Astrocyte of the cerebellum (primary cell): ENCODE measurements at places on chromosomes 7 and 10.

DNA sequence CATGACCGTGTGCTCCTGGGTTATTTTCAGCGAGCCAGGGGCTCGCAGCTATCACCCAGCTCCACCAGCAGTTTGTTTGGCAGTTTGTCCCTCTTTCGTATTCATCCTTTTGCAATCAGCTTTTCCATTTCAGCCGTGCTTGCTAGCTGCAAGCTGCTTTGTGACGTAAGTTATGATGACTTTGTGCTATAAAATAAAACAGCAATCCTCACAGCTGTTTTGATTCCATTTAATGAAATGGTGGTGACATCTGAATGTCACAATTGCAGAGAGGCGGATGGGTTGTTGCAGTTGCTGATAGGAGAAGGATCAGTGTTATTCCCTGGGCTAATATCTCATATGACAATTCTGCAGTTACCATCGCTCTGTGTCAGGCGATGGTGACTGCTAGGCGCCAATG is 251.7 kb downstream of the SNX10 start:
- DNase-seq, result no peak

DNA sequence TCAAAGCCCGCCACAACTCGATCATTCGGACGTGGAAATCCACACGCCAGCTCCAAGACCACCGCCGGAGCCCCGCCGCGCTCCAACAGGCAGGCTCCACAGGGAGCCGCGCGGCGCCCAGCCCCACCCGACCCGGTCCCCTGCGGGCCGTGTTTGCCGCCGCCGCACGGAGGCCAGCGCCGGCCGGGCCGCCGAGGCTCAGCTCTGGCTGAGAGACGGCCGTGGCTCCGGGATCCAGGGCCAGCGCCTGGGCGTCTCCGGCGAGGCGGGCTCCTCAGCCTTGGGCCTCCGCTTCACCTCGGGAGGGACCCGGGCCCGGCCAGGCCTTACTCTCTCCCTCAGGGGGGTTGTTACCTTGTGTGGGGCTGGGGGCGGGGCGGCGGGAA is 333 bp downstream of the SMNDC1 start:
- no peak for DNase-seq

GRCh38 chr7:4738711-4739527 is 36.5 kb upstream of the AP5Z1 start:
- peak; percentile 55 for DNase-seq

DNA sequence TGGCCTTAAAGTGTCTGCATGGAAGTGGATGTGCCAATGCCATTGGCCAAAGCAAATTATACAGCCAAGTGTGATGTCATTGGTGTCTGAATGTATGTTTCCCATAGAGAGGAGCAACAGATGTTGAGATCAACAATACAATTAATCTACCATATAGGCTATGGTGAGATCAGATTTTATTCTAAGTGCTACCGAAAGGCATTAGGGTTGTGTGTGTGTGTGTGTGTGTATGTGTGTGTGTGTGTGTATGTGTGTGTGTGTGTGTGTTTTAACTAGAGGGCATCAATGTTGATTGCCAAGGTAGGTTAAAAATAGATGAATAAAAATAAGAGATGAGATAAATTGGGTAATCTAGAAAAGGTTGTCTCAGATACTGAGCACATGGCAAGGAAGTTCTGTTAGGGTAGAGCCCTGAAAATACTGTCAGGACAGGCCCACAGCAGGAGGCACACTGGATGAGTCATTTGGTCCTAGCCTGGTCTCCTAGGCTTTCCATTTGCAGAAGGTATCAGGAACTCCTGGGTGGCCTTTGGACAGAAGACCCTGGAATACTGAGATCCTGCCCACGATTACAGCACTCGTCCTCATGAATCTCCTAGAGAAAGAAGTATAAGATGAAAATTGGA is 446.0 kb upstream of the PODXL start:
- DNase-seq, result no peak

GRCh38 chr7:50667338-50667737 is 102.1 kb upstream of the DDC start:
- no peak for DNase-seq

DNA sequence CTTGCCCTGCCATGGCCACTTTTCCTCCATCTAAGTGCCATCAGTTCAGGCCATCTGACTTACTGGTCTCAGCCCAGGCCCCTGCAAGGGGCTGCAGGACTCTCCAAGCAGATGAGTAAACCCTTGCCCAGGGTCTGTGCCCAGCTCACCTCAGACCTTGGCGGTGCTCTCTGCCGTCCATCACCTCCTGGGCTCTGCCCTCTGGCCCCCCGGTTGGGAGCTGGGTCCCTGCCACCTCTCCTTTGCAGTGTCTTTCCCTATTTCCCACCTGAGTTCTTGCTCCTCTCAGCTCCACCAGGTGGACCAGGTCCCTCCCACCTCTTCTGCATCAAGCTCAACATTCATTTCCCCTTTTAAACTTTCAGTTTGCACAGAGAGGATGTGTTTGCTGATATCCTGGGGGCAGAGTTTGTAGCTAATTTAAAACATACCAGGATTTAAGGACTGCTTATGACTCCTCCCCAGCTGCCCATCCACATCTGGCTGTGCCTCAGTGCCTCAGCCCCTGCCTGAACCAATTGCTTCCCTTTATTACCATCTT is 135.5 kb downstream of the SLIT1 start:
- DNase-seq, result no peak

- DNase-seq, result peak; percentile 80
Measured at GRCh38 chr7:121797657-121798452, 75.1 kb upstream of the PTPRZ1 start.

DNA sequence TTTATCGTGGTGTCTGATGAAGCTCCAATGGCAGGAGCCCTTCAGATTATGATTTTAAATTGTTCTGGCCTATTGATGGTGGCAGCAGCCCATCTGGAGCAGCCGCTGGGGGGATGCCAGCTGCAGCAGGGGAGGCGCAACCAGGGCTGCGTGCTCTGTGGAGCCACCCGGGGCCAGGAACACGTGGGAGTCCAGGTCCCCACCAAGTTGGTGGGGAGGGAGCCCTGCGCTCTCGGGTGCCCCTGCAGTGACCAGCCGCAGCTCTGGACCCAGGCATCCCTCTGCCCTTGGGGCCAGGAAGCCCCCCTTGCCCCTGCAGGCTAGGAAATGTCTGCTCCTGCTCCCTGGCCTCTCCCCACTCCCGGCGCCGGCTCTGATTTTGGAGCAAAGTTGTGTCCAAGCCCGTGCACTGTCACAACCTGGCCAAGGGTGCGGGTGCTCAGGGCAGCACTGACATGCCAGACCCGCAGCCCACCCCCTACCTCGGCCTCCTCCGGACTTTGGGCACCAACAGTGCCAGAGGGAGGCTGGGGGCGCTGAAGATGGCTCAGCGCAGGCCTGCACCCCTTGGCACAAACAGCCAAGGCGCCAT is 147.2 kb upstream of the ADO start:
- DNase-seq, result no peak

GRCh38 chr7:47480576-47481538 is 101.1 kb downstream of the TNS3 start:
- no peak for DNase-seq

- DNase-seq, result no peak
Measured at GRCh38 chr10:110431659-110432058, 66.0 kb upstream of the DUSP5 start.

DNA sequence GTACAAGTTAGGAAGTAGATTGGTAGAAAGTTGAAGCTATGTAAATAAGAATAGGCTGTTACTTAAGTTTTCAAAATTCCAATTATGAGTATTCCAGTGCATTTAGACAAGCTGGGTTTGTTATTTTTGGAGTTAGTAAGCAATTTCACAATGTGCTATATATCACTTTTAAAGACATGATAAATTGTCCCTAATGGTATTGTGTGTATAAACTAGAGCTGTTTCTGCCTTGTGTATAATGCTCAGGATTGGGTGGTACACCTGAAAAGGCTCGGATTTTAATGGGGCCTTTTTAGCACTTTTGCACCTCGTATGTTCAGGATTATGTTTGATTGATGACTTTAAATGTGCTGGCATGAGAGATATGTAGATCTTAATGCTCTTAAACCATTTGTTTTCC is 175.8 kb downstream of the VTI1A start:
- no peak for DNase-seq

- no peak for DNase-seq
Measured at GRCh38 chr10:50514995-50515394, 108.8 kb downstream of the SGMS1 start.

DNA sequence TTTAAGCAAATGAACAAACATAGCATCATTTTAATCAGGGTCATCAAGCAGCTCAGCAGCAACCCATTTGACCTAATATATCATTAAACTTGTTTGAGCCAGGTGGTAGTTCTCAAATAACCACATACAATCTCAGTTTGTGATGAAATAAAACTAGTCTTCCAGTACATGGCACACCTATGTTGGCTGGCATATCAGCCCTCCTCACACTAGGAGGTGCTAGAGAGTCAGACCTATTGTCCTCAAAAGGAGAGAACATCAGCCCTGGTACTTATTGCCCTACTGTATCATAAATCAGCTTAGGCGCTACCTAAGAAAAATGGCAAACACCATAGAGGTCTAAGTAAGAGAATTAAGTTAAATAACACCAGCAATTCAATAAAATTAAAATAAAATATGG is 81.7 kb downstream of the CABCOCO1 start:
- no peak for DNase-seq

DNA sequence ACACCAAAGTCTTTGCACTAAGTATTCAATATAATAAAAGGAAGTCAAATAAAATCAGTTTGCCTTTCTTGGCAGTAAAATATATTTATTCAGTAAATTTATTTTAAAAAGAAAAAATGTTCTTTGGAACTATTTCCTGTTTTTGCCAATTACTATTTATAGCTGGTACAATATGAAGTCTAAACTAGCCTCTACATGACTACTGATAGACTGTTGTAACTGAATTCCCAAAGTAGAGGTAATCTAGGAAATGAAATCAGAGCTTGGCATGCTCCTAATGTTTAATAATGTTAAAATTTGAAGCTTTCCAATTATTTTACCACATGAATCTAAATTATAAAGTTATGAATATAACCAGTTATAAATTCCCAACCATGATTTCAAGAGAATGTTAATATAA is 385.5 kb downstream of the SEMA3D start:
- DNase-seq, result no peak

DNA sequence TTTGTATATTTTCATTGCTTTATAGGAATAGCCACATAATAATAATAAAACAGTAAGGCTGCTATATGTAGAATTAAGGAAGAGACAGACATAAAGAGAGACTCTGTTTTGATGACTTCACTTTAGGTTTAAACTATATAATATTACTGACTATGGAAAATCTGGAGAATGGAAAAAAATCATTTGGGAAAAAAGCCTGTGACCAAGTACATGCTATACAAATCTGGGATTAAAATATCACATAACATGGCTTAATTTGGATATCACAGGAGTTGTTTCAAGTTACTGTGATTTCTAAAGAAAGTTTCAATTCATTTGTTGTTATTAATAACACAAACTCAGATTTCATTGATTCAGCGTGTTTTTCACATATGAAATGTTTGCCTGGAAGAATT is 7.7 kb downstream of the PLCE1 start:
- no peak for DNase-seq

DNA sequence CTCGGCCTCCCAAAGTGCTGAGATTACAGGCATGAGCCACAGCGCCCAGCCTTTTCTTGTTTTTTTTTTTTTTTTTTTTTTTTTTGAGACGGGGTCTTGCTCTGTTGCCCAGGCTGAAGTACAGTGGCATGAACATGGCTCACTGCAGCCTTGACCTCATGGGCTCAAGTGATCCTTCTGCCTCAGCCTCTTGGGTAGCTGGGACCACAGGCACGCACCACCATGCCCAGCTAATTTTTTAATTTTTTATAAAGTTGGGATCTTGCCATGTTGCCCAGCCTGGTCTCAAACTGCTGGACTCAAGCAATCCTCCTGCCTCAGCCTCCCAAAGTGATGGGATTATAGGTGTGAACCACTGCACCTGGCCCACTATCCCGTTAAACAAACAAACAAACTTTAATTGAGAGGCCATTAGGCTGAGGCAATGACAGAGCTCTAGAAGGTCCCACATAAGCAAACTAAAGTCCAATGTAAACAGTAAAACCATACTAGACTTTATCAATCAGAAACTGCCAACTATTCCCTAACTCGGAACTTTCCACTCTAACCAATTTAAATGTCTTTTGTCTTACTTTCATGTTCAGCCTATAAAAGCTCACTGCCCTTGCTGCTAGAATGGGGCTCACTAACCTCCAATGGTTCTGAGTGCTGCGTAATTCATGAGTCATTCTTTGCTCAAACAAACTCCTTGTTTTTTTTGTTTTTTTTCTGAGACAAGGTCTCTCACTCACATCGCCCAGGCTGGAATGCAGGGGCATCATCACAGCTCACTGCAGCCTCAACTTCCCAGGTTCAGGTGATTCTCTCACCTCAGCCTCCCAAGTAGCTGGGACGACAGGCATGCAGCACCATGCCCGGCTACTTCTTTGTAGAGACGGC is 1.9 kb downstream of the DHX32 start:
- peak; percentile 80 for DNase-seq

DNA sequence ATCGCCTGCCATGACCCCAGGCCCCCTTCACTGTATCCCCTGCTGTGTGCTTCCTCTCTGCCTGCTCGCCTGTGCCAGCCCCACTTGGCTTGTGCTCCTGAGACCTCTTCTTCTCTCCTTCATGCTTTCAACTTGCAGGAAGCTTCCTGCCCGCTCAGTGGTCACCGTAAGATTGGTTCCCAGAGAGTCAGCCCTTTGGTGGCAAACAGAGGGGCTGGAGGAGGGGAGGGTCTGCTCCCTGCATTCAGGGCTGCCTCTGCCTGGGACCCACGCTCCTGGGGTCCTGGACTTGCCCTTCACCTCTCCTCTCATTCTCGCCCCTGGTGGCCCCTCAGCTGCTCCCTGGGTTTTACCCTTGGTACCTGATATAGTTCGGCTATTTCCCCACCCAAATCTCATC is 45.8 kb upstream of the ZNF32 start:
- no peak for DNase-seq

DNA sequence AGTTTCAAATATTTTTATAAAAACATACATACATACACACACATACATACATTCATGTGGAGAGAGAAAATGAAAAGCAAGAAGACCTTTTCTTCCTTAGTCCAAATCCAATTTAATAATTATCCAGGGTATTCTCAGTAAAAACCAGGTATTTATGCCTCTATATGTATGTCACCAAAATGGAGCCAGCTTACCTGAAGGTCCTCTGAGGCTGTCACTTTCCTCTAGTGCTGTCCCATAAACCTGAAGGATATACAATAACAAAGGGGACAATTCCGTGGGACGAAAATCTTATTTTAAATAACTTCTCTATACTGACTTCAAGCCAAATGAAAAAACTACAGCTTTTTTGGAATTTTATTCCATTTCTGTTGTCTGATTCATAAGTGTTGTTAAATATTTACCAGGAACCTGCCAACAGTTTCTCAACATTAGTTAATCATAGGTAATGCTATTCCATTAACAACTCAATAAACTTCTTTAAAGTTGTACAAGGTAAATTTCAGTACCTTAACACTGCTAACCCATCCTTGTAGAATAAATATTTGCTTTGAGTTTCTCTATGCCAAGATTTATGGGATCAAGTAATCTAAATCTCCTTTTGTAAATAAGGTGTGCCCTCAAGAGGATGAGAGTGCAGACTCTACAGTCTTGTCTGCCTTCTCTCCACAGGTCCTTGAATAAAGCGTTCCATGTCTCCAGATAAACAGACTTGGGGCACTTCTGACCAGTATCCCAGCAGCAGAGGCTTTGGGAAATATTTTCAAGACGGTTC is 260.3 kb downstream of the AHR start:
- no peak for DNase-seq
